ENCODE measurements at places on chromosomes 13 and 19. TPM values are rescaled to one million over a fixed set of nuclear protein-coding genes. Genes with fewer than 3 reads are reported as not detected.

Gene CCL25
- not detected for total RNA-seq

Gene DAND5
- total RNA-seq: not detected

Gene ERICH4
- total RNA-seq: not detected

Gene APOE
- 11.7 TPM for total RNA-seq

Gene SIGLEC14
- not detected for total RNA-seq

Gene ZNF829
- 0.40 TPM for total RNA-seq

Gene IL17D
- 0.88 TPM for total RNA-seq

Gene JSRP1
- total RNA-seq: 0.75 TPM

Gene FSD1
- total RNA-seq: 7.8 TPM

Gene PCP2
- total RNA-seq: 0.26 TPM

Gene NFILZ
- total RNA-seq: not detected

Gene ZFR2
- total RNA-seq: not detected

Gene MZF1
- 15.2 TPM for total RNA-seq

Gene MAMSTR
- total RNA-seq: 0.23 TPM

Gene OPA3
- 18.3 TPM for total RNA-seq

Gene BCL3
- 57.8 TPM for total RNA-seq

Gene ZNF208
- total RNA-seq: not detected

Gene CABP5
- not detected for total RNA-seq

Gene ZNF441
- total RNA-seq: 0.02 TPM

Gene KLHL1
- not detected for total RNA-seq

Gene FARP1
- total RNA-seq: 15.1 TPM

Gene C1QTNF9
- not detected for total RNA-seq

Gene ZNF470
- total RNA-seq: 1.4 TPM

Gene KPNA3
- total RNA-seq: 32.7 TPM

Gene DBP
- 1.6 TPM for total RNA-seq
